ENCODE measurements at places on chromosomes 2 and 18. TPM values are rescaled to one million over a fixed set of nuclear protein-coding genes. Genes with fewer than 3 reads are reported as not detected.

The KCNF1 gene
- 0.35 TPM for total RNA-seq

The LHCGR gene
- 0.36 TPM for total RNA-seq

- ATAC-seq, result peak; percentile 70
Measured at GRCh38 chr18:5895876-5896740, 786 bp upstream of the TMEM200C start.

GRCh38 chr2:109312902-109313301 lies 183.9 kb downstream of the SH3RF3 start:
- ATAC-seq, result no peak

The SCYGR5 gene
- not detected for total RNA-seq

The DUSP2 gene
- 0.56 TPM for total RNA-seq

The COX7A2L gene
- 167 TPM for total RNA-seq

DNA sequence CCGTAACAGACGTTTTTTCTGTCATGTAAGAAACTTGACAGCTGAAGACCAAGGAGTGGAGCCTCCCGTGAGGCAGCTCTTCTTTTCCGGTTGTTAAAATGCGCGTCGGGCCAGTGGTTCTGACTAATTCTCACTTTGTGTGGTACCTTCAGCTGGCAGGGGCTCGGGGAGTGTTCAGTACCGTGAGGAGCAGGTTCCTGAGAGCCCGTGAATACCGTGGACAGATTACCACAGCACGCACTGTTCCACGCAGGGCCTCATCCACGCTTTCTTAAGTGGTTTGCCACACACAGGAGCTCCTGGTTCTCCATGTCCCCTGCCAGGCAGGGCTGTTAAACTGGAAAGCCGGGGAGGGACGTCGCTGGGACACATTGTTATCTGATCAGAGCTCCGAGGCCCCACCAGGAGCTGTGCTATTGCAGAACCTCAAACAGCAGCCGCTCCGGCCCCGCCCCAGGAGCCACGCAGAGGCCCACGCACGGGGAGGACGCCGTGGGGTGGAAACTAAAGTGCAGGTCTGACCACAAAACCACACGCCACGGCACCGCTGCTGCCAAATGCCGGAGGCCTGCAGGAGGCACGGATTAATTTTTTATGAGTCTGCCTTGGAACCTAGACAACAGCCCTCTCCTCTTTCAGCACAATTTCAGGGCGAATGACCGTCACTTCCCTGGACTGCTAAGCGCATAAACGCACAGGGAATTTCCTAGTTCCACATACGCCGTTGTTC lies 43.3 kb downstream of the NFATC1 start:
- no peak for ATAC-seq

DNA sequence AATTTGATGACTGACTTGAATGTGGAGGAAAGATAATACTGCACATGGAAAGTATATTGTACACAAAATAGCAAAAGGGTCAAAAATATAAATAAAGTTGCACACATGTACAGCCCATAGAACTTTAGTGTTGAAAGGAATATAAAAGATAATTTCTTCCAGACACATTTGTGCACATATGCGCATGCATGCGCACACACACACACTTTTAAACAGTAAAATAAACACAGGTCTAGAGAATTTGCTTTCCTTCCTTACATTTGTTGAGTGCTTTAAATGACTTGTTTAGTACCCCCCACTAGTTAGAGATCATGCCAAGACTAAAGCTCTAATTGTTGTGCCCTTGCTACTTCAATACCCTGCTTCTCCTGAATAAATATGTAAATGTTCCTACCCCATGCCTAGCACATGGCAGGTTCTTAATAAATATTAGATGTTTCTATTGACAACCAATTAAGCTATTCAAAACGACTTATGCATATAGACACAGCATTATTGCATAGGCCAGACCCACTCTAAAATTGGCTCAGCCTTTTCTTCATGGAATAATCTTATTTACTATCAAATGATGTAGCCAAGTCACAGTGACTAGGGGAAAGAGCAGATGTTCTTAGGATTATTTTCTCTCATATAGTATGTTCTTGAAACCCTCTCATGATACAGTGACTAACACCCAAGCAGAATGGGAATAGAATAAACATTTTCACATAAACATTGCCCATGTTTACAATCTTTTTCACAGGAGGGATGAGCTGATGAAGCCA lies 165.5 kb upstream of the ACVR2A start:
- ATAC-seq, result peak; percentile 71

The FHOD3 gene
- total RNA-seq, result 22.3 TPM

DNA sequence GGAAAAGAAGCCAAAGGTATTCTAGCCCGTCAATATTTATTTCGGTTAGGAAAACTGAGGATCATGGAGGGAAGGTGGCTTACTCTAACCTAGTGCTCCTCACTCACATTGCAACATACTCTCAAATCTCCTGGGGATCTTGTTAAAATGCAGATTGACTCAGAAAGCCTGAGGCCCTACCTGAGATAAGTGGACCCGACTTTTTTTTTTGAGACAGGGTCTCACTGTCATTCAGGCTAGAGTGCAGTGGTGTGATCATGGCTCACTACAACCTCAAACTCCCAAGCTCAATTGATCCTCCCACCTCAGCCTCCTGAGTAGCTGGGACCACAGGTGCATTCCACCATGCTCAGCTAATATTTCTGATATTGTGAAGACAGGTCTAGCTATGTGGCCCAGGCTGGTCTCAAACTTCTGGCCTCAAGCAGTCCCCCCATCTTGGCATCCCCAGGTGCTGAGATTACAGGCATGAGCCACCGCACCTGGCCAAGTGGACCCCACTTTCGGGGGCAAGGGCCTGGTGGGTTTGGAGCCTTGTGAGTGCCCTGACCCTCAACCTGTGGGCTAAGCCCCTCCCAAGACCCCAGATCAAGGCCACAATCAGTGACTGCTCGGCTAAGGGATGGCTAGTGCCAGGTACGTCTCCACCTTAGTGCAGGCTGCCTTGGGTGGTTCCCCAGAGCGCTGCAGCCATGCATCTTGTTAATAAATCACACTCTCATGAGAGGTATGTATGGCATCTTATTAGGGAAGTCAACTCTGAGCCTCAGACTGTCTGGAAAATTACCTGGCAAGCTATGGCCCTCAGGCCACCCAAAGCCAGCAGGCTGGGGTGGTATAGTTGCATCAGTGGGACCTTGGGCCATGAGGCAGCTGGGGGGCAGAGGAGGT lies 1.1 kb upstream of the NEURL3 start:
- ATAC-seq, result no peak

- ATAC-seq, result no peak
Measured at GRCh38 chr18:78629426-78629825, 350.2 kb upstream of the SALL3 start.

The CHST10 gene
- total RNA-seq, result 9.1 TPM

DNA sequence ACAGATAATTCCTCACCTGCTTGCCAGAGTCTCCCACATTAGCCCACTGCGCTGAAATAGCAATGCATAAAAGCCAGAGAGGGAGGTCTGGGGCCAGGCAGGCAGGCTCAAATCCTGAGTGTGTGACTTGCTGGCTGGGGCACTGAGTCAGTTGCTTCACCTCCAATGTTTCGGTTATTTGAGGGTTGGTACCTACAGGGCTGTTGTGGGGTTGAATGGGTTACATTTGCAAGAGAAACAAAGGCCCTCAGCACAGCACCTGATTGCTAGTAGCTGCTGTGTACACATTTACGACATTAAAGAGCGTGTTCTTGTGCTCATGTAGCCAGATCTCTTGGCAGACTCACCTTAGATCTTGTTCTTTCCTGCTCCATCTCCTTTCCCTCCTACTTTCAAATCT lies 34.1 kb upstream of the FAM110C start:
- no peak for ATAC-seq

GRCh38 chr2:100211521-100211920 lies 69.1 kb upstream of the AFF3 start:
- no peak for ATAC-seq

- ATAC-seq, result no peak
Measured at GRCh38 chr2:48253301-48253700, 276.7 kb upstream of the STON1 start.

- ATAC-seq, result no peak
Measured at GRCh38 chr18:75261430-75262223, 51.0 kb downstream of the TSHZ1 start.

- ATAC-seq, result no peak
Measured at GRCh38 chr2:231204581-231204980, 6.2 kb downstream of the ARMC9 start.

The RSAD2 gene
- 0.52 TPM for total RNA-seq

DNA sequence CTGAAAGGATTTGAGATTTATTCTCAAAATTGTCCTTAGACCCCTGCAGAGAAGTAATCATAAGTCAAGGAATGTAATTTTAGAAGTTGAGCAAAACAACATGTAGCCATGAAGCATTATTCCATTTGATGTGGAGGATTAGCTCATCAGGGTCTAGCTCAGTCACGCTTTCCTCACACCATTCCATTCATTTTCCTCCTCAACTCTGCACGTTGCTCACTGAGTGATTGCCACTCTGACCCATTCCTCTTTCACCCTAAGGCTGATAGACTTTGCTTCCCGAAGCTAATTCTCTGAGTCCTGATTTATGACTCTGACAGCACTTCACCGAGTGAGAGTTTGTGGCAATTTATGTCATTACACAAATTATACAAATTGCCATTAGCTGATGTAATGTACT lies 820.6 kb upstream of the PIK3C3 start:
- no peak for ATAC-seq

The ABCG8 gene
- 0.31 TPM for total RNA-seq

DNA sequence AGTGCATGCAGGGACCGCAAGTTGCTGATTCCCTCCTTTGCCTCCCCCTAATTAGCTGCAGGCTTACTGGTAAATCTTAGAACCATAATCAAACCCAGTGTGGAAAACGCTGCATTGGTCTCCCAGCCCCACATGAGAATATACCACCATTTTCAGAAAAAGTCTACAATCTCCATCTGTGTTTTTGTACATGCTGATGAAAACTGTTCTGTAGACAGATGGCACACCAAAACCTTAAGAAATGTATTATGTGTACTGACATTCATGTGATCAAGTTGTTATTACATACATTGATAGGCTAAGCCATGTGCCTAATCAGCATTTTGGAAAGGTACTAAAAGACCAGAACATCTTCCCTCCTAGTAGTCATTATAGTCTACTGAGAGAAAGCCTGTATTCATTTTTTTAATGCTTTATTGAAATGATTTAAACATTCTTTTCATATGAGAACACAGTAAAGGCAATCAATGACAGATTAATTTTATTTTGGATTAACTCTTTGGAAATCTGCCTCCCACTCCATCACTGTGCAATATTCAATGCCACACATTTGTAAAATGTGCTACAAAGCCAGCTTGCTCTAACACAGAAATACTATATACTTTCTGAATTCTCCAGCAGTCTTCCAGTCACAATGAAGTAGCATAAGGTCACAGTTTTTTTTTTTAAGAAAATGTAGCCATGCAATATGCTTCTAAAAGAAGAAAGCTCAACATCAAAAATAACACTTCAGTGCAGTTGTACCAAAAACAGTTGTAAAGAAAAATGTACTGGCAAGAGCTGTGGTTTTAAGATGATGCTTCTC lies 1.8 kb upstream of the CRYGA start:
- no peak for ATAC-seq

DNA sequence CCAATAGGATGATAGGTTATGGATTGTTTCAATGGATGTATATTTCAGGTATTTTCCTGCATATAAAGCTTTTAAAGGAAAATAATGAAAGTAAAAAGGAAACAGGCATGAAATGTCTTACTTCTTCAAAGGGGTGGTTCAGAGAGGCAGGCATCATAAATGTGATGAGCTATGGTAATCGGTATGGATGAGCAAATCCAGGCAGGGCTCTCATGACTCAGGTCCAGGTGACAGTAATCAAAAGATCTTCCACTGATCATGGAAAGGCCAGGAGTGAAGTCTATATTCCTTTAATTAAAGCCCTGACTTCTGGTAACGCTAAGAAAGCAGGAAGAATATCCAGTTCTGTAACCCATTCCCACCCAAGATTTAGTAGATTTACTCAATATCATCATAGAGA lies 48.7 kb upstream of the RGPD4 start:
- peak; percentile 74 for ATAC-seq

DNA sequence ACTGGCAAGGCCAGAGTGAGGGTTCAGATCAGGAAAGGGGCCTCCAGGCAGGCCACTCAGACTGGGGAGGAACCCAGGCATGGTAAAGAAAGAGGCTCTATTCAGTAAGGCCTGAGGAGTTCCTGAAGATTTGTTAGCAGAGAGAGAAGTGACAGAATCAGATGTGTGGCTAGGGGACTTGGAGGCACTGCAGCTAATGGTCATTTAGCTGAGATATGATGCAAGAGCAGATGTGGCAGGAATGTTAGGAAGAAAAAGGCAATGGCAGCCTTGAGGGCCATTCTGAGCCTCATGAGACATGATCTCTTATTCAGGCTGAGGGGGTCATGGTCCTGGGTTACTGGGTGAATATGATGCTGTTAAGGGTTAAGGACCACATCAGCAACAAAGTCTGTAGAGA lies 73.4 kb downstream of the CCDC93 start:
- ATAC-seq, result no peak

The KIF5C gene
- total RNA-seq, result 235 TPM

The CYP27C1 gene
- total RNA-seq, result 1.6 TPM

- no peak for ATAC-seq
Measured at GRCh38 chr18:26255695-26256622, 29.7 kb downstream of the TAF4B start.

All from motor neuron (in vitro differentiated cells).